ENCODE measurements at places on chromosomes 2 and 18. TPM values are rescaled to one million over a fixed set of nuclear protein-coding genes. Genes with fewer than 3 reads are reported as not detected.

STPG4 gene
- total RNA-seq = not detected

GAREM1 gene
- total RNA-seq = not detected

CABYR gene
- total RNA-seq = 1.1 TPM

ZSWIM2 gene
- not detected for total RNA-seq

AGFG1 gene
- total RNA-seq = 65.6 TPM

RHBDD1 gene
- 29.5 TPM for total RNA-seq

DNA sequence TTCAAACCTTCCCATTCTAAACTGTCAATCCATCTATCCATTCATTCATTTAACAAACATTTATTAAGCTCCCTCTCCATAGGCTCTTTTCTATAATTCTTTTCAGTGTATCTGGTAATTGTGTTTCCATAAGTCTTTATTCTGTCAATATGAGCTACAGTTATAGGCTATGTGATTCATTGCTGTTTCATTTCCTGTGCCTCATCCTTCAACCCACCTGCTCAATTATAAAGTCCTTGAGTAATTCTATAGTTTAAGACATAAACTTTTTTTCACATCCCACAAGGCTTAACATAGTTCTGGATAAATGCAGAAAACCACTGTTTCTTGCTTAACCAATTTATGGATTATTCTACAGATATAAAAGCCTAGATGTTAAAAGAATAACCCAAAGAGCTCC is 84.2 kb upstream of the PIK3C3 start:
- DNase-seq = no peak

- DNase-seq = no peak
Measured at GRCh38 chr2:124834331-124834730, 809.2 kb downstream of the CNTNAP5 start.

- no peak for DNase-seq
Measured at GRCh38 chr2:35081622-35082015, 1274.0 kb upstream of the CRIM1 start.

DNA sequence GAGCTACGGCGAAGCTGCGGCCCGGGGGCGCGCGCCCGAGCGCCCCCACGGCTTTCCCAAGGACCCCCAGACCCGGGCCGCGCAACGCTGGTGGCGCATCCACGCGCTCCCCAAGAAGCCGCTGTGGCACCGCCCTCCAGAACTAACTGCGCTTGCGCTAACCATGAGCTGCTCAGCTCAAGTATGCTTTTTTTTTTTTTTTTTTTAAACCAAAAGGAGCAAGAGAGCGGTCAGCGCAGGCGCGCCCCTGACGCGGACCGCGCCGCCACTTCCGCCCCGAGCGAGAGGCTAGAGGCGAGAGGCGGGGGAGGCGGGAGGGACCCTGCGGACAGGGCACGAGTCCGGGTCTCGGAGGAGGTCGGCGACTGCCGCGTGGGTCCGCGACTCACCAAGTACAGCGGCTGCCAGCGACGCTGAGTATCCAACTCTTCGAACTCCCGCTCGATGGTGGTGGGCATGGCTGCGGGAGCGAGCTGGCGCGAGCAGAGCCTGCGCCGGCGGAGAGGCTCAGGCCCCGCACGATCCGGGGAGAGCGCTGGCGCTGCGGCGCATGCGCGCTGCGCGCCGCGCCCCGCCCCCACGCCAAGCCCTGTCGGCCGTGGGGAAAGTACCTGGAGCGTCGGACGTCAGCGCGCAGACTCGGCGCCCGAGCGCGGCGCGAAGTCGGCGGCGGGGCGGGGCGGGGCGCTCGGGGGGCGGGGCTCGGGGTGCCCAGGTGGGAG is at the start of gene PTPN2:
TSS of gene PTPN2 (minus strand) at position 554 of the 722 bp plus-strand sequence. CDS start at position 458, 96 bp downstream.
- DNase-seq = peak; percentile 95

DNA sequence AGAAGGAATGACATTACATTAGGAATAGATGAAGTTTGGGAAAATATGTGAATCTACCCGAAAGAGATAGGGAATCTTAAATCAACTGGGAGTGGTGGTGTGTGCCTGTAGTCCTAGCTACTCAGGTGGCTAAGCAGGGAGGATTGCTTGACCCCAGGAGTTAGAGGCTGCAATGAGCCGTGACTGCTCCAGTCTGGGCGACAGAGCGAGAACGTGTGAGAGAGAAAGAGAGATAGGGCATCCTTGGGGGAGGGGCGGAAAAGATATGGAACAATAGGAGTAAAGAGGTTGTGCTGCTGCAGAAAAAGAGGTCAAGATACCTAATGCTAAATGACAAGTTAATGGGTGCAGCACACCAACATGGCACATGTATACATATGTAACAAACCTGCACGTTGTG is 47.1 kb upstream of the ADAM23 start:
- no peak for DNase-seq

- no peak for DNase-seq
Measured at GRCh38 chr2:150812664-150813367, 325.3 kb upstream of the RND3 start.

DNA sequence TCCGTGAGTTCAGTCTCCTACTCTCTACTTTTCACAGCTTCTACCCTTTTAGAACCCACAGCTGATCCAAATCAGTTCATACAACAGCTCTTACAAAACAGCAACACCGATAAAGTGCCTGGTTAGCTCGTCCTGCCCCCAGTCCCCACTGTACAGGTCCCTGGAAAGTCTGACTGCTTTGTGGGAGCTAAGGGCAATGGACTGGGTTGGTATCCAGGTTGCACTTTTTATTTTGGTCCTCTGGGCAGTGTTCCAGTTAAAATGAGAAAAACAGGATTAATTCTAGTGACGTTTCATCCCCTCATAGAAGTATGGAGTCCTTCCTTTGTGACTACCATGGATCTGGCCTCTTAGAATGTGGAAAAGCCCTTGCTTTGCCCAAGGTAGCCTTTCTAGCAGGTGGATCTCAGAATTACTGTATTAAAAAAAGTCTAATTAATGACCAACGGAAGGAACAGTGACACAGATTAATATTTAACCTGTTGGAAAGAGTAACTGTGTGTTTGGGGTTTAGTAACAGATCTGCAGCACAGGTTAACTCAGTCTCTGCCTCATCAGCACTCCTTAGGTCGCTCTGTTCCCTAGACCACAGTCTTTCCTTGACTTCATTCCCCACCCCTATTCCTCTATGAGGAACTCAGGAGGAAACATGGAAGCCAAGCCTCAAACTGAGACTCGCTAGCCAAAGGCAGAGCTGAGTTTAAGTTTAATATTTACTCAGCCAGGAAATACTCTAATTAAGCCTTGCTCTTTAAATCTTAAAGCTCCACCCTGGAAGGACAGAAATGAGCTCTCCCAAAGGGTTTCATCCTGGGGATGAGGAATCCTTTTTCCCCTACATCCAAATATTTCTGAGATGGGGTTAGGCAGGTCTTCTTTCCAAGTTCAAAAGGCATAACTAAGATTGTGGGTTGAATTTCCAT is 52.8 kb upstream of the ITGA6 start:
- DNase-seq = no peak

DNA sequence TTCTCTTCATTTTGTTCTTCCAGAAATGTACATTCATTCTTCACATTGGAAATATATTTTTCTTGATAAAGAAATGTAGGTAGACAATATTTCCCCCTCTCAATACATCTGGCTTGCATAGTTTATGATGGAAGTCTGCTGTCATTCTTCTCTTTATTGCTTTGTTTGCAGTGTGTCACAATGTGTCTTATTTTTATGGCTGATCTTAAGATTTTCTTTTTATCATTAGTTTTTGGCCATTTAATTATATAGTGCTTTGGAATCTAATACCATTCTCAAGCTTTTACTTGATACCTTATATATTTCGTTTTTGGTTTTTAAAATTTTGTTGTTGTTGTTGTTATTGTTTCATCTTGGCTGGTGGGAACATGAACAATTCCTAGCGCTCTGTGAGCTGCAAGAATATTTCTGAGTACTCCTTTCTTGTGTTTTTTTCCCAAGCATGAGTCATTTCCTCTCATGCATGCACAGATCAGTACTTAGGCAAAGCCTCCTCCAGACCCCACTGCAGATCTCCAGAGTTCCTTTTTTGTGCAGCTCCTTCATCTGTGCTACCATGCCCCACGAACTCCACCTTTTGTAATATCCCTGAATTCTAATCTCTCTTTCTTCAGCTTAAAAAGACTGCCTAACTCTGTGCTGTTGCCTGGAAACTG is 13.7 kb upstream of the MMADHC start:
- DNase-seq = no peak

GRCh38 chr2:210167227-210167626 is 4.0 kb downstream of the KANSL1L start:
- DNase-seq = no peak

- no peak for DNase-seq
Measured at GRCh38 chr2:191797942-191798876, 48.7 kb downstream of the CAVIN2 start.

DNA sequence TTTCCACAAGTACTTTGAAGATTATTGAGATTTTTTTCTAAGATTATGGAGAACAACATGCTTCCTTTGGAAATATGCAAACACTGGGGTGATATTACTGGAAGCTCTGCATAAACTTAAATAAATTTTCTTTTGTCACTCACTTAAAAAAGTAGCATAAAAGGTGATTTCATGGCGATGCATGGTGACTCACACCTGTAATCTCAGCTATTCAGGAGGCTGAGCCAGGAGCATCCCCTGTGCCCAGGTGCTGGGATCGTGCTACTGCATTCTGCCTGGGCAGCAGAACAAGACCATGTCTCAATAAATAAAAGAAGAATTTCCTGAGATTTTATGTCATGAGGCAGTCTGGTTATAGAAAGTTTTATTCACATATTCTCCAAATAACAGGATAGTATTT is 679.1 kb upstream of the CDH2 start:
- no peak for DNase-seq

- DNase-seq = no peak
Measured at GRCh38 chr2:36360834-36361233, 5.3 kb downstream of the CRIM1 start.

DNA sequence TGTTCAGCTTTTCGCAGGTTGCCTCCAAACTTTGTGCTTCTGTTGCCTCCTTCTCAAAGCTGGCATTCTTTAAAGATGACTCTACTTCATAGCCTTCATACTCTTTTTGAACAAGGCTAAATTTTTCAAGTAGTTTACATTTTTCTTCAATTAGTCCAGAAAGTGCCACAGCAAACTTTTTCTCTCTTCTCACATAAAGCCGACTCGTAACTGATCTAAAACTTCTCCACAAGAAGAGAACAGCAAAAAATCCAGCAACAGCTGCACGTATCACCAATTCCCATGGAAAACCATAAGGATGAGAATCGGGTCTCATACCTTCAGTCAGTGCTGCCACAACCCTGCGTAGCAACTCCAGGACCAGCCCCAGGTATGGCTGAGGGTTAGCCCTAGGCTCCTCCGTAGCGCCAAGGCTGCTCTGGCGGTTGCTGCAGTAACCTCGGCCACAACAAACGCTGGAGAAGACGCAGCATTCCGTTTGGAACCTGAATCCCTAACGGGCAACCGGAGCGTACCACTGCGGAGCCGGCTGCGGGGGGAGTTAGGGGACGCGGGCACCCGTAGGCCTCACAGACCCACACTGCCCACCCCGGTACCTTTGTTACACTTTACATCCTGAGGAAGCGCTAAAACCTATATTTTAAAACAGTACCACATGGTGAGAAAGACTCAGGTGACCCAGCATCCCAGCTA is at the start of gene CTAGE1:
TSS of gene CTAGE1 (minus strand) at position 420 of the 693 bp plus-strand sequence. CDS start at position 316, 104 bp downstream.
- DNase-seq = no peak

DNA sequence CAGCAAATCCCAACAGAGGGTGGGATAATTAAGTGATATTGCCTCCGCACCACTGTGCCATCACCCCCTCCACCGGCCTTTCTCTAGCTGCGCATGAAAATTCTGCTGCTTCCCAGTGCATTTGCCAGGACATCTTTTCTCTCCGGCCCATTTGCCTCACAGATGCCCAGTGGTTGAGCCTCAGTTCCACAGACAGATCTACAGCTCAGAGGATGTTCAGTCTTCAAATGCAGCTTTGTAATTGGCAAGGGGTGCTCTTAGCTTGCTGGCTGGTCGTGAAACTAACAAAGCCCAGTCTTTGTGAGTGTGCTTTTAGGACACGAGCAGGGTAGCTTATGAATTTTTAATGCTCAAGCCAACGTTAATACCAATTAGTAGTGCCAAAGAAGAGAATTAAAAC is 253.3 kb upstream of the REV1 start:
- no peak for DNase-seq

All from activated CD8-positive, alpha-beta T cell treated with anti-CD3 and anti-CD28 coated beads, Interleukin-2, amount 10 ng/mL, durations not matched to agents 7 days and 5 days (primary cell).